ENCODE measurements at places on chromosomes 4 and X. TPM values are rescaled to one million over a fixed set of nuclear protein-coding genes. Genes with fewer than 3 reads are reported as not detected.

SLITRK4 gene
- 0.11 TPM for total RNA-seq

GRCh38 chrX:1400742-1401471, 9.0 kb upstream of the SLC25A6 start:
- no peak for DNase-seq

CTAG1B gene
- not detected for total RNA-seq

CD99L2 gene
- total RNA-seq: 61.9 TPM

HAND2 gene
- total RNA-seq: not detected

GRCh38 chr4:22780317-22780716, 87.6 kb downstream of the GBA3 start:
- no peak for DNase-seq

GRCh38 chrX:149848855-149849254, 32.1 kb upstream of the MAGEA8 start:
- no peak for DNase-seq

- DNase-seq: no peak
Measured at GRCh38 chr4:73723023-73723422, 17.3 kb upstream of the CXCL8 start.

CT45A1 gene
- not detected for total RNA-seq

SLC25A5 gene
- total RNA-seq: 245 TPM

- no peak for DNase-seq
Measured at GRCh38 chr4:8391972-8392371, 48.6 kb downstream of the ACOX3 start.

GRCh38 chrX:14359316-14359715, 170.0 kb upstream of the GLRA2 start:
- no peak for DNase-seq

DNA sequence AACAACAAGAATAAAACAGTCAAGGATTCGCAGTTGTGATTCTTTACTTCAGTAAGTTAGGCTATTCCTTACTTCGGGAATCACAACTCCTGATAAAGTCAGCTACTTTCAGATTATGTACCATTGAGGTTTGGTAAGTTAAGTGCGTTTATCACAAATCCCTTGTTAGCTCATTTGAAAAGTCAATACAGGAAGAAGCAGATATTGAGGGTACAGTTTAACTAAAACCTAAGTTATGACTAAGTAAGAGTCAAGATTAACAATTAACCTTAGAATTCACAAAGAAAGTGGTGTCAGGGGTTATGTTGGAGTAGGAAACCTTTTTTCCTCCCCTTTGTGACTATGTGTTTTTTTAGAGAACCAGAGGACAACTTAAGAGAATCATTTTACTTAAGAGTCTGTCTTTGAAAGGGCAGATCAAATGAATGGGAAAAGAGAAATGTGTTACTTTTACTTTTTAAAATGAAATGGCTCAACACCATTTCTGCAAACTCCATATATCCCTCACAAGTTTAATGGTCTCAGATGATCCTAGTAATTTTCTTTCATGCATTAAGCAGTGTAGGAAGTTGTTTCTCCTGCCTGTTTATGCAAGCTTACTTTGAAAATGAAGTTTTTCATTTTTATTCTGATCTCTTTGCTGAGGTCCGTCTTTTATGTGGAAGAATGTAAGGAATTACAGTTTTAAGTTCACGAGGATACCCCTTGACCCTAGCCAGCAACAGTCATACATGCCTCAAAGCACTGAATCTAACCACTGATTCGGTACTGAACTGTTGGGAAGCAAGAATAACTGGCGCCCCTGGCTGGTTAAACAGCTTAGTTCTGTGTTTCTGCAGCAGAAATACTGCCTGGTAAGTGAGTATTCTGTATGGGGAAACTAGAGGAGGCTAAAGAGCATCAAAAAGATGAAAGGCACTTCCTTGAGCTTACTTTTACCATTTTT, 211.7 kb downstream of the SLC4A4 start:
- no peak for DNase-seq

PARM1 gene
- not detected for total RNA-seq

ERCC6L gene
- 1.1 TPM for total RNA-seq

- no peak for DNase-seq
Measured at GRCh38 chr4:91887926-91888325, 415.8 kb upstream of the GRID2 start.

DNA sequence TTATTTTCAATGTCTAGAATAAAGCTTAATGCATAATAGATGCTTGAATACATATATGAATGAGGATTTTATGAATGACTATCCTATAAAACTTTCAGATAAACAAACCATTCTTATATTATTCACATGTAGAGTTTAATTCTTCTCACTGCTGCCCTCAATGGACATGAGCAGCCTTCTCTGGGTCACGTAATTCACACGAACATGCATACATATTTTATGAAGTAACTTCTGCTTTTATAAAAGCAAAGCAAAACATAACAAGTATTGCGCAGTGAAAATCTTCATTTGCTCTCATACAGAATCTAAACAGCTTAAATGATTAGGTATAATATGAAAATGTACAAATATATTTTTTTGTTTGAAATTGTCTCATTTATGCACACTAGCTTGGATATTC, 116.7 kb downstream of the TMA16 start:
- no peak for DNase-seq

GRCh38 chr4:175947117-175947722, 118.4 kb upstream of the WDR17 start:
- no peak for DNase-seq

HS6ST2 gene
- total RNA-seq: 6.2 TPM

Data from osteocyte (in vitro differentiated cells).